ENCODE measurements at places on chromosomes 16 and 17. TPM values are rescaled to one million over a fixed set of nuclear protein-coding genes. Genes with fewer than 3 reads are reported as not detected.

GRCh38 chr17:70278844-70279462 lies 109.6 kb downstream of the KCNJ2 start:
- H3K27ac ChIP-seq = no peak overlapping the region
- DNase-seq = no peak
- no peak overlapping the region for H3K4me3 ChIP-seq
- H3K4me1 ChIP-seq = no peaks in the 10 kb centered on the region

Gene TRPV3
- total RNA-seq = 0.26 TPM

GRCh38 chr16:803754-804080 lies 3.2 kb upstream of the GNG13 start:
- no peaks in the 10 kb centered on the region for H3K4me1 ChIP-seq
- no peak overlapping the region for H3K27ac ChIP-seq
- no peaks in the 10 kb centered on the region for H3K36me3 ChIP-seq

Gene MILR1
- 17.9 TPM for total RNA-seq

Gene CDH5
- total RNA-seq = 144 TPM

- no peaks in the 10 kb centered on the region for H3K4me1 ChIP-seq
- no peak overlapping the region for H3K4me3 ChIP-seq
- no peaks in the 10 kb centered on the region for H3K27me3 ChIP-seq
- no peaks in the 10 kb centered on the region for H3K36me3 ChIP-seq
These were observed 18.1 kb upstream of the ABCC12 start for GRCh38 chr16:48173889-48174288.

DNA sequence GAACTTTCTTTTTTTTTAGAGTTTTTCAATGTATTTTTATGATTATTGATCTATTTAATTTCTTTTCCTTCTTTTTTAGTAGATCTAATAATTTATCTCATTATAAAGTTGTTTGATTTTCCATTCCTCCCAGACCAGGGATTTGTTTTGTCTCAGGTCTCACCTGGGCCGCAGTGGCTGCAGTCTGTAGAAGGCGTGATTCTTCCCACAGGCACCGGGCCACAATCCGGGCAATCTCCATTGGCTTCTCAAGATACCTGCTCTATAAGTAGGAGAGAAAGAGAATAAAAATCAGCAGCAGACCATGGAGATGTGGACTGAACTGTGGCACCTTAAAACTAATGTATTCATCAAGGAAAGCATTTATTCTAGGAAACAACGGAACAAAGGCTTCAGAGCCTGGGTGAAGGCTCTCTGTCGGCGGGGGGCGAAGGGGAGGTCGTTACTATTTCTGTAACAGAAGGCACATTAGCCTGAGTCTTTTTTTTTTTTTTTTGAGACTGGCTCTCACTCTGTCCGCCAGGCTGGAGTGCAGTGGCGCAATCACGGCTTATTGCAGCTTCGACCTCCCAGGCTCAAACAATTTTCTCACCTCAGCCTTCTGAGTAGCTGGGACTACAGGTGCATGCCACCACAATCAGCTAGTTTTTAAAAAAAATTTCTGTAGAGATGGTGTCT lies 42.7 kb downstream of the STAT3 start:
- peaks cover 36% of the 10 kb centered on the region for H3K4me1 ChIP-seq
- H3K27ac ChIP-seq = no peak overlapping the region
- peaks cover 73% of the 10 kb centered on the region for H3K36me3 ChIP-seq

- H3K4me3 ChIP-seq = no peak overlapping the region
- no peak for DNase-seq
- H3K27me3 ChIP-seq = no peaks in the 10 kb centered on the region
- no peaks in the 10 kb centered on the region for H3K4me1 ChIP-seq
- H3K36me3 ChIP-seq = no peaks in the 10 kb centered on the region
These were observed 4.7 kb upstream of the DDX19A start for GRCh38 chr16:70342016-70342415.

Gene CBLN1
- 0.29 TPM for total RNA-seq

- no peaks in the 10 kb centered on the region for H3K4me1 ChIP-seq
- H3K4me3 ChIP-seq = no peak overlapping the region
- H3K27me3 ChIP-seq = no peaks in the 10 kb centered on the region
- DNase-seq = no peak
- H3K36me3 ChIP-seq = no peaks in the 10 kb centered on the region
These were observed 69.8 kb downstream of the DYNLRB2 start for GRCh38 chr16:80610481-80611156.

GRCh38 chr16:77822661-77823060 lies 34.3 kb downstream of the VAT1L start:
- H3K27me3 ChIP-seq = no peaks in the 10 kb centered on the region
- no peak overlapping the region for H3K4me3 ChIP-seq
- no peak overlapping the region for H3K27ac ChIP-seq
- no peaks in the 10 kb centered on the region for H3K4me1 ChIP-seq
- no peak for DNase-seq
- H3K36me3 ChIP-seq = no peaks in the 10 kb centered on the region

Gene ALOX15B
- total RNA-seq = 80.2 TPM

Gene CCL18
- 31.9 TPM for total RNA-seq

Gene GP1BA
- 0.55 TPM for total RNA-seq

- DNase-seq = no peak
- no peaks in the 10 kb centered on the region for H3K4me1 ChIP-seq
- no peak overlapping the region for H3K27ac ChIP-seq
- H3K27me3 ChIP-seq = no peaks in the 10 kb centered on the region
- no peaks in the 10 kb centered on the region for H3K36me3 ChIP-seq
These were observed 46.7 kb downstream of the C17orf67 start for GRCh38 chr17:56786989-56787482.

Gene PITPNM3
- total RNA-seq = 15.6 TPM

Gene ENO3
- total RNA-seq = 8.6 TPM

- no peaks in the 10 kb centered on the region for H3K4me1 ChIP-seq
- H3K27me3 ChIP-seq = no peaks in the 10 kb centered on the region
- H3K27ac ChIP-seq = no peak overlapping the region
- H3K36me3 ChIP-seq = peaks cover 6% of the 10 kb centered on the region
- H3K4me3 ChIP-seq = no peak overlapping the region
- no peak for DNase-seq
These were observed 22.8 kb downstream of the KATNIP start for GRCh38 chr16:27572711-27573110.

- H3K27ac ChIP-seq = peak overlapping the region; percentile 38
- no peak for DNase-seq
- H3K27me3 ChIP-seq = no peaks in the 10 kb centered on the region
- H3K36me3 ChIP-seq = no peaks in the 10 kb centered on the region
These were observed 40.1 kb downstream of the NKD1 start for GRCh38 chr16:50588276-50588675.

Gene GPR179
- total RNA-seq = 0.35 TPM

DNA sequence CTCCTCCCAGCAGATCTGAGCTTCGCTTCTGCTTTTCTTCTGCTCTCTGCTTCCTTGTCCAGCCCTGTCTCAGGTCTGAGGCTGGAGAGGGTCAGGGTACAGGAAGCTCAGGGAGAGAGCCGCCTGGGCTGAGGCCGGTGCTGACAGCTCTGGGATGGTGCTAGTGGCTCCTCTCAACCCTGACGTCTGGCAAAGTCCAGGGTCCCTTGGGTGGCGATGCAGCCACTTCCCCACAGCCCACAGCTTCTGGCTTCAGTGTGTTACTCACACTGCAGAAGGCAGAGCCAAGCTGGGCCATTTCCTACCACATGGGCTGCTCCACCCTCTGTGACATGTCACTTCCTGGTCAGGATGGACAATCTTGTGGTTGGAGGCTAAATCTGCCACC lies at the start of gene CD300C:
Gene CD300C, minus strand, starts transcription at position 273 of the 388 bp plus-strand sequence. CDS start 333 bp downstream, outside the sequence.
- H3K27me3 ChIP-seq = no peaks in the 10 kb centered on the region
- H3K4me1 ChIP-seq = no peaks in the 10 kb centered on the region
- DNase-seq = peak; percentile 71
- no peaks in the 10 kb centered on the region for H3K36me3 ChIP-seq
- peak within 1 kb of the TSS; percentile 71 for H3K27ac ChIP-seq
- H3K4me3 ChIP-seq = peak within 1 kb of the TSS; percentile 33

DNA sequence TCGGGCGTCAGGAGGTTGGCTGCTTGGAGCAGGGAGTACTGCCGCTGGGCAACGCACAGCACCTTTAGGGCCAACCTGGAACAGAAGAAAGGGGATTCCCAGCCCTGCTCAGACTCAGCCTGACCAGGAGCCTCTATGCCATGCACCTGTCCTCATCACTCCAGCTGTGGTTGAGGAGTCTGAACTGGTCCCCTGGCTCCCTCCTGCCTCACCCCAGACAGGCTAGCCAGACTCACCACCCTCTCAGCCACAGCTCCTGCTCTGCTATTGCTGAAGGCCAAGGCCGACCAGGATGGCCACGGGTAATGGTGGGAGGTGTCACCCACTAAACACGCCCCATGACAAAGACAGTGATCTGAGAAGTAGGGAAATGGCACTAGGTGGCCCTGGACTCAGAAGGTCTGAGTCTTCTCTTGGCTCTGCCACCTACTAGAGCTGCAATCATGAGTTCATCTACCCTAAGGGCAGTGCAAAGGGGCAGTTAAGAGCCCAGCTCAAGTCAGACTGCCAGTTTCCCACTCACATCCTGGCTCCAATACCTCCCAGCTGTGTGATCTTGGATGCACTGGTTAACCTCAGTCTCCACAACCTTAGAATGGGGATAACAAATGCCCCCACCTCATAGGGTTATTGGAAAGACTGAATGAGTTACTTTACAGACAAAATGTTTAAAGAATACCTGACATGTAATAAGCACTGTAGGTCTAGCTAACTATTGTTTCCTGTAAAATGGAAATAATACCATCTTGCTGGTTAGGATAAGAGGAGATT lies 13.8 kb upstream of the GFAP start:
- H3K36me3 ChIP-seq = no peaks in the 10 kb centered on the region
- H3K4me1 ChIP-seq = no peaks in the 10 kb centered on the region
- peak; percentile 29 for DNase-seq
- H3K4me3 ChIP-seq = no peak overlapping the region

DNA sequence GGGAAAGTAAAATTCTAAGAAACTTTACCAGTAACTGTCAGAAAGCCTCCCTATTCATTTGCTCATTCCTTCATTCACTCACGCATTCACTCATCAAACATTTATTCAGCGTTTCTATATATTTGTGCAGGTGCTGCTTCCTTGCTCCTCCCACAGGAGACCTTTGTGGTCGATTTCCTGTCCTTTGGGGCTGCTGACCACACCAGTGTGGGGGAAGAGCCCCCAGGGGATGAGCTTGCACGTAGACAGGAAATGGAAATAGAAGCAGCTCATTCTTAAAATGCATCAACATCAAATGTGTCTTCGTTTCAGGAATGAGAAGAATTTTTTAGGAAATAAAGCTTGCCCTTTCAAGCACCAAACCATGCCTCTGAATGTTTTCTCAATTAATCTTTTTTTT lies 9.6 kb downstream of the PIK3R6 start:
- H3K4me3 ChIP-seq = no peak overlapping the region
- no peaks in the 10 kb centered on the region for H3K4me1 ChIP-seq
- H3K36me3 ChIP-seq = no peaks in the 10 kb centered on the region
- peaks cover 11% of the 10 kb centered on the region for H3K27me3 ChIP-seq
- DNase-seq = no peak

GRCh38 chr16:10880594-10881452 lies 3.8 kb downstream of the CIITA start:
- no peaks in the 10 kb centered on the region for H3K36me3 ChIP-seq
- H3K27ac ChIP-seq = peak overlapping the region; percentile 72
- peak; percentile 42 for DNase-seq
- peaks cover 51% of the 10 kb centered on the region for H3K4me1 ChIP-seq

DNA sequence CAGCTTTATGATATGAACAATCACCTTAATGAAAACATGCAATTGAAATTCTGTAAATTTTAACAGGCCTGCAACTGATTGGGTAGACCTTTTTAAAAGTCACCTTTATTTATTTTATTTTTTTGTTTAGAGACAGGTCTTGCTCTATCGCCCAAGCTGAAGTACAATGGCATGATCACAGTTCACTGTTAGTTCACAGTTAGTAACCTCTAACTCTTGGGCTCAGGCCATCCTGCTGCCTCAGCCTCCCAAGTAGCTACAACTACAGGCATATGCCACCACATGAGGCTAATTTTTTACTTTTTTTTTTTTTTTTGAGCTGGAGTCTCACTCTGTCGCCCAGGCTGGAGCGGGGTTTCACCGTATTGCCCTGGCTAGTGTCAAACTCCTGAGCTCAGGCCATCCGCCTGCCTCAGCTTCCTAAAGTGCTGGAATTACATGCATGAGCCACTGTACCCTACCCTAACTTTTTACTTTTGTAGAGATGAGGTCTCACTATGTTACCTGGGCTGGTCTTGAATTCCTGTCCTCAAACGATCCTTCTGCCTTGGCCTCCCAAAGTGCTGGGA lies 28.0 kb downstream of the AP1G1 start:
- no peak overlapping the region for H3K27ac ChIP-seq
- no peak for DNase-seq
- peaks cover 3% of the 10 kb centered on the region for H3K4me1 ChIP-seq
- peaks cover 26% of the 10 kb centered on the region for H3K36me3 ChIP-seq
- H3K27me3 ChIP-seq = no peaks in the 10 kb centered on the region
- no peak overlapping the region for H3K4me3 ChIP-seq

DNA sequence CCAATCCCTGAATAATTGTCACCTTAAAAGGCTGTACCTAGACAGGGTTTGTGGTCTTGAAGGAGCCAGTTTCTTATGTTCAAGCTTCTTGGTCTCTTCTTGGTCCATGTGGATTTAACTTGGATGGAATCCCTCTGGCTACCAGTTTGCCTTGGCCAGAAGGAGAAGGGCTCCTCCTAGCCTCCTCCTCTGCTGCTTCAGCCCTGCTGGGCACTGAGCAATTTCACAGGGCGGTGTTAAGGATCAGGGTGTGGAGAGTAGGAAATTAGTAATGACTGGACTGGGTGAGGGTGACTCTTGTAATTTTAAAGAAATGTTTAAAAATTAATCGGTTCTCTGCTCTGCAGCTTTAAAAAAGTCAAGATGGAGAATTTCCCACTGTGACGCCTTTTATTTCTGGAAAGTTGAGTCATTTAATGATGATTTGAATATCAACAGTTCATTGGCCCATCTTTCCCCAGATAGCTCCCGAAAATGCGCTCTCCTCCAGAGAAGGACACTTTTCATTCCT lies 96.4 kb downstream of the MSI2 start:
- H3K4me3 ChIP-seq = no peak overlapping the region
- H3K36me3 ChIP-seq = no peaks in the 10 kb centered on the region
- H3K4me1 ChIP-seq = peaks cover 8% of the 10 kb centered on the region
- no peak overlapping the region for H3K27ac ChIP-seq
- DNase-seq = no peak
- H3K27me3 ChIP-seq = no peaks in the 10 kb centered on the region

DNA sequence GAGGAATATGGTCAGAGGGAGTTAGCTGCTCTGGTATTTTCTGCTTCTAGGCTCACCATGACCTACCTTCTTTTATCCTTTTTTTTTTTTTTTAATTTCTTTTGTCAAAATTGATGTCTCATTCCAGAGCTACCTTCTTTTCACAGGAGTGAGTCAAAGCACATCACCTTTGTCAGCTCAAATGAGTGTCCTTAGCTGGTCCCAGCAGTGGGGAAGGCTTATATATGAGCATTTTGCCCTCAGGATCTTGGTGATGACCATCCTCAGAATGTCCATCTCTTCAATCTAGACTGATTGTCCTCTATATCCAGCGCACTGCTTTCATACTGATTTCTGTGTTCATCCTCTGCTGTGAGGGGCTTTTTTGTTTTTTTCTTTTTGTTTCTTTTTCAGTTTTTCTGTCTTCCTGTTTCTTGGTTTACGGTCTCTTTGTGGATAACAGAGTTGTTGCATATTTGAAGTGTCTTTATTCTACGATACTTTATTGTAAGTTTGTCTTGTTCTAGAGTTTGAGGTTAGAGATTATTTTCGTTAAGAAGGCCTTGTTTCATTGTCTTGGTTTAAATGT lies 24.9 kb downstream of the CBFB start:
- no peak overlapping the region for H3K4me3 ChIP-seq
- DNase-seq = no peak
- H3K27ac ChIP-seq = no peak overlapping the region
- no peaks in the 10 kb centered on the region for H3K27me3 ChIP-seq
- H3K36me3 ChIP-seq = no peaks in the 10 kb centered on the region

GRCh38 chr16:78871241-78871640 lies 729.3 kb downstream of the MAF start:
- H3K27me3 ChIP-seq = no peaks in the 10 kb centered on the region
- no peaks in the 10 kb centered on the region for H3K4me1 ChIP-seq
- no peak overlapping the region for H3K27ac ChIP-seq
- no peak for DNase-seq
- H3K36me3 ChIP-seq = no peaks in the 10 kb centered on the region
